Stimulated activated CD8-positive, alpha-beta memory T cell treated with anti-CD3 and anti-CD28 coated beads, Interleukin-12 subunit alpha, Interleukin-12 subunit beta, amount 100 ng/mL, for 1 hour (primary cell): ENCODE measurements at places on chromosomes 12 and 14.

GRCh38 chr12:79119796-79120195 lies 255.2 kb downstream of the SYT1 start:
- DNase-seq: no peak

- no peak for DNase-seq
Observed at GRCh38 chr14:86153480-86153879, 623.5 kb downstream of the FLRT2 start.

DNA sequence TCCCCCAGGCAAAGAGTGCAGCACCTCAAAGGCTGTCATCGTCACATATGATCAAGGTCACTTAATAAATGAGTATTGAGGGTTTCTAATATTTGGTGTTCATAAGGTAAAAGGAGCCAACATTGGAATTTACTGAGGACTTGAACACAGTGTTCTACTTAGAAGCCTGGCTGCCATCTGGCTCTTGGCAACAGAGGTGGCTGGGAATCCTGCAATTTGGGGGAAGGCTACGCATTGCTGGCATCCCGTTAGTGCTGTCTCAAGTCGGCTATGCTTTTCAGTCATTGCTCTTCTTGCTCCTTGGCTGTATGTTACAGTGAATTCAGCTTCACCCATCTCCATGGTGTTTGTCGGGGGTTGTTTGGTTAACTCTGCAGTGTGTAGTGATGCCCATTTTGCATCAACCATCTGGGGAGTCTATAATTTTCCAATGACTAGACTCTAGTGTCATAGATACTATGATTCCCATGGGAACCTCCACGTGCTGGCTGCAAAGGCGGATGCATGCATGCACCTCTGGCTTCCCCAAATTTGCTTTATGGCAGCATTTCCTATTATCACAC lies 12.9 kb upstream of the SLC24A4 start:
- no peak for DNase-seq

DNA sequence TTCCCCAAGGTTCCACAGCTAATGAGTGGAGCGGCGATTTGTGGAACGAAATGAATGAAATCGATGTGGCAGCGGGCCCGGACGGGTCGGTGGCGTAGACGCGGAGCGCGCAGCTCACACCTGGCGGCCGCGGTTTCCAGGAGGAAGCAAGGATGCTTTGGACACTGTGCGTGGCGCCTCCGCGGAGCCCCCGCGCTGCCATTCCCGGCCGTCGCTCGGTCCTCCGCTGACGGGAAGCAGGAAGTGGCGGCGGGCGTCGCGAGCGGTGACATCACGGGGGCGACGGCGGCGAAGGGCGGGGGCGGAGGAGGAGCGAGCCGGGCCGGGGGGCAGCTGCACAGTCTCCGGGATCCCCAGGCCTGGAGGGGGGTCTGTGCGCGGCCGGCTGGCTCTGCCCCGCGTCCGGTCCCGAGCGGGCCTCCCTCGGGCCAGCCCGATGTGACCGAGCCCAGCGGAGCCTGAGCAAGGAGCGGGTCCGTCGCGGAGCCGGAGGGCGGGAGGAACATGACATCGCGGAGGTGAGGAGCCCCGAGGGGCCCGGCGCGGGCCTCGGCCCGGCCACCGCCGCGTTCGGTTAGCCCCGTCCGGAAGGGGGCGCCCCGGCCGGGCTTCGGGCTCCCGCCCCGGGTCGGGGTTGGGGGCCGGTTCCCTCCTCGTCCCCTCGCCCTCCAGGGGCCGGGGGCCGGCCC lies at the start of gene PTPN11:
Gene PTPN11 (plus strand): TSS at position 340 of the 689 bp plus-strand sequence. CDS start 165 bp downstream, at position 505.
- DNase-seq: peak; percentile 84

GRCh38 chr12:1041478-1041877 lies 50.5 kb downstream of the ERC1 start:
- no peak for DNase-seq

GRCh38 chr14:35004839-35005238 lies 22.0 kb downstream of the SRP54 start:
- DNase-seq: no peak

- DNase-seq: no peak
Observed at GRCh38 chr12:53829130-53829819, 77.5 kb upstream of the CISTR start.

DNA sequence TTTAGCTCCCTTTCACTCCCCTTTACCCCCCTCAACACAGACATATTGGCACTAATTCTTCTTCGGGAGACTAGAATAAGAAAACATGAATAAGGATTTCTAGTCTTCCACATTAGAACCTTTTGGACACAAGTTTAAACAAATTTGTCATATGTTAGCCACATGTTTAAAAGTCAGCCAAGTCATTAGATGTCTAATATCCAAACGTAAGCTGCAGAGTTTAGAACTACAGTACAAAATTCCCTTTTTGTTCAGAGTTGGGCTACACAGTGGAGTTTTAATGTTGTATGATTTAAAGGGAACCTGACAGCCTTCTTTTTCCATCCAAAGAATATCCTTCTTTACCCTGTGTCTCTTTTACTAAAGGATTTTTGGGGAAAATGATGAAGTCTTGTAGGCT lies 79.8 kb downstream of the PDE6H start:
- no peak for DNase-seq

DNA sequence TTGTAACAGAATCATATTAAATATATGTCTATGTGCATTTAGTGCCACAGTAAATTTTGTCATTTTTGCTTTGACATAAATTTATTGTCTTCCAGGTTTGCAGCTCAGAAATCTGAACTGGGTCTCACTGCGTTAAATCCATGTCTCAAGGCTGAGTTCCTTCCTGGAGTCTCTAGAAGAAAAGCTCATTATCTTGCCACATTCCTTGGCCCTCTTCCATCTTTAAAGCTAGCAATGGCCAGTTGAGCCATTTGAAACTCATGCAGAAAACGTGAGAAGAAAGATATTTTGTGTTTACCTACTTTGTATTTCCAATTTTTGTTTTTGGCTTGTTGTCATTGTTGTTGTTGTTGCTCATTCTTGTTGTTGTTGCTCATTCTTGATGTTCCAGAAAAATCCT lies 10.7 kb downstream of the PRH1 start:
- no peak for DNase-seq

DNA sequence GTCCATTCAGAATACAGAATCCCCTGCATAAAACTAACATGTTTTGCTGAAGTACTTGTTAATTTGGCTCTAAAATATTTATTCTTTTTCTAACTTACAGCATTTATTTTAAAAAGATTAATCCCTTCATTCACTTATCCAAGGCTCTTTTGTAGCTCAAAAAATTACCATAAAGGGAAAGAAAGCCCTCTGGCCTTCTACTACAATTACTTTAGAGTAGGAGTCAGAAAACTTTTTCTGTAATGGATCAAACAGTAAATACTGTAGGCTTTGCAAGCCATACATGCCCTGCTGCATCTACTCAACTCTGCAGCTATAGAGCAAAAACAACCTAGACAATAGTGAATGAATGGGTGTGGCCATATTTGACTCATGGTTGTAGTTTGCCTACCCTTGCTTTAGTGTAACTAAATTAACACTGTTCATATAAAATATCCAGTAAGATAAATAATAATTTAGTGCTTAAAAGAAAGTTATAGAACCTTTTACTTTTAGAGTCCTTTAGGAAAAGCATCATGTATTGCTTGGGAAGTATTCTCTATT lies 74.2 kb upstream of the ZFP36L1 start:
- DNase-seq: no peak

DNA sequence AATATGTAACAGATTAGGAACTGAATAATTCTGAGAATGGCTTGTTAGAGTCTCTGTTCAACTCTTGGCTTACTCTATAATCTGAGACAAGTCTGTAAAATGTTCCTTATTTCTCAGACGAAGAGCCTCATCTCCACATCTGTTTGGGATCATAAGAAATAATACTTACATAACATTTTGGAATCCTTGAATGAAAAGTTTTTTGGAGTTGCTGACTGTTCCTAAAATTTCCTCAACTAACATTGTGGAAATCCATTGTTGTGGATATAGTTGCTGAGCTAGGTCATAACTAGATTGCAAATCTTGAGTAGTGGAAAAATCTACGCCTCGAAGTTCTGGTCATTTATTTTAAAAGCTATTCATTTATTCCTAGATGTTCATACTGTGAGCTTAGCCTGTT lies 402.9 kb downstream of the ZFP36L1 start:
- no peak for DNase-seq

GRCh38 chr12:56158926-56159461 lies 835 bp downstream of the MYL6 start:
- no peak for DNase-seq

DNA sequence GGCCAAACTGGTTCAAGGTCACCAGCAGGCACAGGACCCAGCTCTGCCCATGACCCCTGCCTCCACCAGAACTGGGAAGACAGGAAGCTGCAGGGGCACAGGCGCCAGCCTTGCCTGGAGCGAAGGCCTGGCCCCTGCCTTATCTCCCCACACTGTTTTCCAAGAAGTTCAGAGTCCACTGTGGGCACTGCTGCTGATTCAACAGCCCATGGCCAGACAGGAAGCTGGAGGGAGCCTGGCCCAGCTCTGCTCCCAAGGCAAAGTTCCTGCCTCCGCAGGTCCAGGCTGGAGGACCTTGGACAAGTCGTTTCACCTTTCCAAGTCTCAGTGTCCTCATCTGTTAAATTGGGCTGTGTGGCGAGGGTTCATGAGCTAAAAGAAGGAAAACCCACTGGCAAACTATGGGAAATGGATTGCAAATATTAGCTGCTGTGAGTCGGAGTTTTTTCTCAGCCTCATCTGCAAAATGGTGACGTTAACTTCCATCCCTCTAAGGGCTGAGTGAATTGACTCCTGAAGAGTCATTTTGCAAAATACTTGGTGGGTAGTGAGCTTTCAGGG lies 1.2 kb downstream of the PHETA1 start:
- no peak for DNase-seq

- no peak for DNase-seq
Observed at GRCh38 chr12:67942724-67943123, 46.5 kb upstream of the IFNG-AS1 start.

- DNase-seq: no peak
Observed at GRCh38 chr12:3107071-3107583, 29.9 kb downstream of the TSPAN9 start.

DNA sequence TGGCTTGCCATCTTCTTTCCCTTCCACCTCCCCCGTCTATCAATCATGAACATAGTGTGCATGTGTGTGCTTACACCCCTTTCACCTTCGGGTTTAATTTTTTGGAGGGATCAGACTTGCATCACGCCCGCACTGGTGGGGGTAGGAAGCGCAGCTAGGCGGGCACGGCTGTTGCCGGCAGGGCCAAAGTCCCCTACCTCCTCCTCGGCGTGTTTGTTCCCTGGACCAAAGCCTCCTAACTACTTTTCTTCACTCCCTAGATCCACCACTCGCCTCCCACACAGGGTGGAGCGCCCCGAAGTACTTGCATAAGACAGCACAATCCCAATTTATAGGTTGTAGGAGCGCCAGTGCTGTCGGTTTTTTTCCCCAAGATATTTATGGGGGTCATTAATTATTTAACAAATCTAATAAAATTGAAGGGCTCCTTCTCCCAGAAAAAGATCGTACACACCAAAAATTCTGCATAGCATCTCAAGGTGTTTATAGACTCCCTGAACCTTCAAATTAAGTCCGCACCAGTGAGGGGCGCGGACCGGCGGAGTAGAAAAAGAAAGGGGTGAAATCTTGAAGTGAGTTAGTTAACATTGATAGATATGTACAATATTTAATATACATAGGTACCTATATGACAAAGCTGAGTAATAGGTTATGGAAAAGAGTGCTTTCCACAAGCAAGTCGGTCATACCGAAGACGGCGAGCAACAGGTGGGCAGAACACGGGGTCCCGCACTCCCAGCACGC lies 717 bp downstream of the PKP2 start:
- no peak for DNase-seq
